Stimulated activated CD8-positive, alpha-beta memory T cell treated with anti-CD3 and anti-CD28 coated beads, Interleukin-2, amount 100 ng/mL, for 48 hours (primary cell): ENCODE measurements at places on chromosomes 5 and 9.

- no peak for DNase-seq
Observed at GRCh38 chr5:23675456-23675855, 168.0 kb downstream of the PRDM9 start.

DNA sequence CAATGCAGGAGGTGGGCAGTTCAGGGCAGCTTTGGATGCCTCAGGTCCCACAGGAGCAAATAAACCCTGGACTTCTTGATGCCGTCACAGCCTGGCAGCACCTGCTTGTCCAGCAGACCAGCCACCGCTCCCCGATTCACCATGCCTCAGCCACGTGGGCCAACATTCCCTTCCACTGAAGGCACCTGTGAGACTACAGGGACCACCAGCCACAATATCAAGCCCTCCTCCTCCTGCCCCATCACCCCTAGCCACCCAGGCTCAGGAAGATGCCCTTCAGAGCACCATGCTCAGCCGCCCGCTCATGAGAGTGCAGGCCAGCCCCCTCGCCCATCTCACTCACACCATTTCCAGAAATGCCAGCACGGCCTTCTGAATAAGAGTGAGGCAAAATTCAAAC, 234.7 kb downstream of the SYK start:
- DNase-seq, result no peak

DNA sequence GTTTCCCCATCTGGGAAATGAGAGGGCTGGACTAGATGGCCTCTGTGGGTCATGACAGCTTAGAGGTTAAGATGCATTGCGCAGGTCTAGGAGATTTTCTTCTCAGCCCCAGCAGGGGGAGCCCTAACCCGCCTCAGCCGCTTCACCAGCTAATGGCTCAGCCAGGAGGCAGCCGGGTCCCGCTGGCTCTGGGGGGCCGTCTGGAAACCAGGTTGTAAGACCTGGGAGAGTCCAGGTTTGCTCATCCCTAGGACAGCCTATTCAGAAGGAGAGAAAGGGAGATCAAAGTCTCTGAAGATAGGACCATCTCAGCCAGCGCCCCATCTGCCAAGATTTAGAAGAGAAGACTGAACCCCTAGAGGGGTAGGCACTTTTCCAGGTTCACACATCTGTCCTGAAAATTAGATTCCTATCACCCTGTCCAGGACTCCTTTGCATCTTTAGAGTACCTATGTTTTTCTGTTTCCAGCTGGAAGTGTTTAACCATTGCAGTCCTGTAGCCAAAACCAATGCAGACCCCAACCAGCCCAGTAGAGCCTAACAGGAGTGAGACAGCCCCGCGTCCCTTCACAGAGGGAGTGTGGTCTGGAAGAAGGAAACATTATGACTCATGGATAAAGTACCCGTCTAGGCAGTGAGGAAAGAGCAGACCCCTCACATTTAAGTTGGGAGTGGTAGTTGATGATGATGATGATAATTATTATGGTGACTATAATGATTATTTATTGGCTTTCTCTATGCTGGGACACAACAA, 27.5 kb downstream of the SPARC start:
- peak; percentile 73 for DNase-seq

GRCh38 chr5:6383376-6383775, 5.0 kb upstream of the MED10 start:
- no peak for DNase-seq

- no peak for DNase-seq
Observed at GRCh38 chr9:113187929-113188595, 33.0 kb downstream of the FKBP15 start.

DNA sequence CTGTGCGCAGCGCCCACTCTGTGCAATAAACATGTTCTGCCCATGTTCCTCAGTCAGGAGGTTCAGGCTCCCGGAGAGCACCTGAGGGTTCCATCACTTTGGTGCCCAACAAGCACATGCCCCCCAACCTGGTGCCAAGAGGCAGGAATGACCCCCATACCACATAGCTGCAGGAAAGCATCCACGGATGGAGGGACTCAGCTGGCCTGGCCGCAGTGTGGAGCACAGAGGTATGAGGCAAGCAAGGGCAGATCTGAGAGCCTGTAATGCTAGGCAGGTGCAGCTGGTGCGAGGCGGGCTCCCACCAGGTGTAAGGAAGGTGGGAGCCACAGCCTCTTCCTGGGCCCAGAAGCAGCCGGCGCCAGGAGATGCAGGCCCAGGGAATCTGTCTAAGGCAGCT, 4.3 kb upstream of the MRNIP start:
- no peak for DNase-seq

GRCh38 chr9:98219364-98219716, 26.9 kb upstream of the CORO2A start:
- DNase-seq, result no peak

DNA sequence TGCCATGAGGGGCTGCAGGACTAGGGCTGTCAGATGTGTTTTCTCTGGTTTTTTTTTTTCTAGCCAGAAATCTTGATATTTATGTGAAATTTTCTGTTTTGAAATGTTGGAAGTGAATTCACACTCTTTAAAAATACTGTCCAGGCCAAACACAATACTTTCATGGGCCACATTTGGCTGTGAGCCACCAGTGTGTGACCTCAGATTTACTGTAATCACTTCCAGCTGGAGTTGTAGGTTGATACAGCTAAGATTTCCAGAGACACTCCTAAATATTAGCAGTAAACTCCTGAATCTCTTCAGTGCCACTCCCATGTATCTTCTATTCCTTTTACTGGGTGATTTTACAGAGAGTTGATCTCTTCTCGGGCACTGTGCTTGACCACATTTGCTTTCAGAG, 92.2 kb upstream of the CKMT2 start:
- DNase-seq, result no peak

- no peak for DNase-seq
Observed at GRCh38 chr5:7208938-7209337, 187.0 kb upstream of the ADCY2 start.

- no peak for DNase-seq
Observed at GRCh38 chr9:86598411-86599239, 244.4 kb upstream of the TUT7 start.

- DNase-seq, result no peak
Observed at GRCh38 chr9:91187311-91187964, 174.3 kb downstream of the AUH start.

GRCh38 chr5:9207817-9208418, 338.0 kb downstream of the SEMA5A start:
- no peak for DNase-seq

- DNase-seq, result no peak
Observed at GRCh38 chr9:77751341-77752091, 103.4 kb upstream of the GNA14 start.

GRCh38 chr5:76689321-76690036, 26.4 kb upstream of the F2R start:
- no peak for DNase-seq

GRCh38 chr5:113204525-113205161, 228.0 kb downstream of the DCP2 start:
- no peak for DNase-seq

- no peak for DNase-seq
Observed at GRCh38 chr5:168984135-168984675, 316.7 kb downstream of the SLIT3 start.

- no peak for DNase-seq
Observed at GRCh38 chr5:109370343-109370742, 39.4 kb downstream of the PJA2 start.

- no peak for DNase-seq
Observed at GRCh38 chr5:33180900-33181299, 259.9 kb upstream of the TARS1 start.
